ENCODE measurements at places on chromosomes 6 and 20.

DNA sequence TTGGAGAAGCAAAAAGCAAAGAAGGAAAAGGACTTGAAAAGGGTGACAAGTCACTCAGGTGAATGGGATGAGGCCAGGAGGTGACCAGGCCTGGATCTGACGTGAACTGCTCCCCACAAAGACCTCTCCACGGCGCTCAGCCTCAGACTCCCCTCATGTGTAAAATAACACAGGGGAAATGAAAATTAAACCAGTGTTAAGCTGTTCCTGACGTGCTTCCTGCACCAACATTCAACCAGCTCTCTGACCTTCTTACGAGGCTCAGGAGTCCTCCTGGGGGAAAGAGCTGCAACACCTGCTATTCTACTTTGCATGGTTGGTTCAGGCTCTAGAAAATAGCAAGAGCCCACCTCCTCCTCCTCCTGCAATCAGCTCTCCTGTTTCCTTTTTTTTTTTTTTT lies 256.7 kb downstream of the ATXN1 start:
- DNase-seq: no peak

DNA sequence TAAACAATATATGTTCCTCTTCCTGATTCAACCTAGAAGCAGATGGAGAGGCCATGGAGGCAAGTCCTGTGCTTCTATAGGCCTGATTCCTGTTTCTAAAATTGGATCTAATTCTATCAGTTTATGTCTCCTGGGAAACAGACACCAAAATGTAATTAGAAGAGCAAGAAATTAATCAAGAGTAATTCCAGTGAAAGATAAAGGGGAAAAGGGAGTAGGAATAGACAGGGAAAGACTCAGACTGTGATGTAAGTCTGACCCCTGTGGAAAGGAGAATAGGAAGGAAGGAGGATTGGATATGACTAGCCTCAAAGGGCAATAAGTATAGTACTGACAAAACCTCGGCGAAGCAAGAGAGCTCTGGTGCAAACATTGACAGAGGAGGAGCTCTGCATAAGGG lies 33.9 kb upstream of the FBXO30 start:
- DNase-seq: no peak

GRCh38 chr20:6008254-6008653 lies 45.6 kb downstream of the LRRN4 start:
- no peak for DNase-seq

DNA sequence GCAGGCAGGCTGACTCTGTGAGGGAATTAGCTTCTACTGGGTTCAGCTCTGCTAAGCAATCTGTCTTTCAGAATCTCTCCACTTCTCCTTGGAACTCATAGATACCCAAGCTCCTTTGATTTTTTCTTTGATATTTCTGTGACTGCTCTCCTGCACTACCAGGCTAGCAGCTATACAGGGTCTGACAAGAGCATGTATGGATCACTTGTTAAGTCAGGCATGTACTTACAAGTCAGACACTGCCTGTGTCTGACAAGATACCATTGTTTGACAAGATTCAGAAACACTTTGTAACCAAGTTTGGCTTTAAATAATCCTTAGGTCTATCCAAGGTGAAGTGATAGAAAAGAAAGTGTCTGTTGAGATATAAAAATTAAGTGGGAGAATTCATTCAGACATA lies 79.5 kb downstream of the SESN1 start:
- no peak for DNase-seq

GRCh38 chr6:133774356-133774755 lies 114.6 kb upstream of the TCF21 start:
- no peak for DNase-seq

- DNase-seq: no peak
Measured at GRCh38 chr20:21901470-21902275, 196.2 kb downstream of the PAX1 start.

GRCh38 chr20:13571662-13572061 lies 67.1 kb downstream of the TASP1 start:
- no peak for DNase-seq

- peak; percentile 40 for DNase-seq
Measured at GRCh38 chr20:32474967-32475811, 109.9 kb downstream of the NOL4L start.

- DNase-seq: no peak
Measured at GRCh38 chr6:1321738-1322137, 9.8 kb downstream of the FOXQ1 start.

- DNase-seq: no peak
Measured at GRCh38 chr6:164164876-164165275, 750.4 kb downstream of the QKI start.

GRCh38 chr6:165047952-165048351 lies 261.5 kb downstream of the C6orf118 start:
- no peak for DNase-seq

GRCh38 chr6:151180330-151181048 lies 59.3 kb upstream of the AKAP12 start:
- DNase-seq: no peak

- DNase-seq: no peak
Measured at GRCh38 chr6:125363039-125363823, 61.5 kb upstream of the HDDC2 start.

DNA sequence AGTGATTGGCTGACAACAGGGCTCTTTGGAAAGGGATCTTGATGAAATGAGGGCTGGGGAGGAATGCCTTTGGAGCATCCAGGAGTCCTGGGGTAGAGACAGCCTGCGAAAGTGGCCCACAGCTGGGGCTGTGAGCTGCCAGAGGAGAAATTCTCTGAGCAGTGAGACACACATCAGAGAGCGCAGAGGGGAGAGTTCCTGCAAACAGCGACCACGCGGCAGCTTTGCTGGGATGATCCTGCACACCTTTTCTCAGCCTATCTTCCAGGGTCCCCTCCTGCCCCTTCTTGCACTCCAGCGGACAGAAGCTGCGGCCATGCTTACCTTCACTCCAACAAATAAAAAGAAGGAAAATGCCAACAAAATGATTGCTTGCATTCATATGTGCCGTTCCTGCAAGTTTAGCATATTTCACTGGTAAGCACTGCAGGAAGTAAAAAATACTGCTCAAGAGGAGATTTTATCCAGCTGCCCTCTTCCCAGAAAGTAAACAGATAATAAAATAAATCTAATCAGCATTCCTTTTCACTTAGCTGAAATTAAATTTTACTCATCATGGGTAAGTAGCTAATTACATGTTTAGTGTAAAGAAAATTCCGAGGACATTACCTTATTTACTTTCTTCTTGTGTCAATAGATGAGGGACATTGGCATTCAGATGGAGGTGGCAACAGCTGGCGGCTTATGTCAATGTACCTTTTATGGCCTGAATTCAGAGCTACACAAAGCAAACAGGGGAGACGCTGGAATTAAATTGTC lies 339.9 kb upstream of the ARID1B start:
- DNase-seq: no peak

DNA sequence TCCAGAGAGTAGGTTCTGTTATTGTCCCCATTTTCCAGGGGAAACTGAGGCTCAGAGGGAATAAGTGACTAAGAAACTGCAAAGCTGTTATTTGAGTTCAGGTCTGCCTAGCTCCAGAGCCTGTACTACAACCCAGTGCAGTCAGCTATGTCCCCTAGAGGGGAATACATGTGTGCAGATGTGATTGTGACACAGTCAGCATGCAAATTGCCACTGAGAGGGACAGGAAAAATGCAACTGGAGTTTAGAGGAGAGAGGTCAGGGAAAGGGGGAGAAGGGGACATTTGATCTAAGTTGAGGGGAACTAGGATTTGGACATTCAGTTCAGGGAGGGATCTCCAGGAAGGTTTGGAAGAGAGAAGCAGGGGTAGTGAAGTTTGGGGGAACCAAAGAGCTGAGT lies 38.6 kb upstream of the EPB41L1 start:
- no peak for DNase-seq

DNA sequence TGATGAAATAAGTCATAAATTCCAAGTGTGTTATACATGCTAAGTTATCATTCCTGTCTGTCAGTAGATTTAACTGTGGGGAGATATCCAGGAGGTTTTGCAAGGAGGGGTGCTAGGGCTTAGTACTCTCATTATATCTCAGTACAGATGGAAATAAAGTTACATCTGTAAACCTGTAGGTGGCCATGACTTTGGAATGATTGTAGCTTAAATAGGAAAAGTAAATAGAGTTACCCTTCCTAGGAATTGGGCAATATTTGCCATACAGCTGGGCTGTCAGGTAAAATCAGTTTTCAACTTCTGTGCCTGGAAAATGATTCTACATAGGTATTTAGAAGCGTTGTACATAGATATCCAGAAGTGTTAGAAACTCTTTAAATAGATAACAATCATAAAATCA lies 19.8 kb upstream of the TGM3 start:
- no peak for DNase-seq

DNA sequence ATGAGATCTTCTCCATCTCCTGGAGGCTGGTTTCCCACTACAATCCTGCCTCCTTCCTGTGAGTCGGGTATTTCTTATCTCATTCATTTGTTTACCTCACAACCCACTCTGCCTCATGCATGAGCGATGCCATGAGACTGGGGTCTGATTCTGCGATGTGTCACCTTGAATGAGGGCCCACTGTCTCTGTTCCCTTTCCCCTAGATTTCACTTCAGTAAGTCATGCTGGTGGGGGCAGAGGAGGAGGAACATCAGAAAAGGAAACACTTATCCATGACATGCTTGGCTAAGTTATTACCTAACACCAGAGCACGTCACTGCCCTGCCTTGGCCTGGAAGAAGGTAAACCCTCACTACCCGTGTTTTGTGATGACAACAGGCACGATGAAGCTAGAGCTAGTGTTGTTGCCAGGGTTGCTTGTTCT lies 337.4 kb upstream of the PRDM1 start:
- DNase-seq: no peak

- no peak for DNase-seq
Measured at GRCh38 chr20:11469795-11470435, 447.8 kb upstream of the BTBD3 start.

DNA sequence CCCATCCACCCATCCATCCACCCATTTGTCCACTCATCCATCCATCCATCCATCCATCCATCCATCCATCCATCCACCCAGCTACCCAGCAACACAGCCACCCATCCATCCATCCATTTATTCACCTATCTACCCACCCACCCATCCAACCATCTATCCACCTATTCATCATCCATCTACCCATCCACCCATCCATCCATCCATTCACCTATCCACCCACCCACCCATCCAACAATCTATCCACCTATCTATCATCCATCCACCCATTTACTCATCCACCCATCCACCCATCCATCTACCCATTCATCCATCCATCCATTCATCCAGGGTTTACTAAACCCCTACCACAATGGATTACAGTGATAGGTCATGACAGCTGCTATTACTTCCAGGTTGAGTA lies 7.4 kb downstream of the SERPINB1 start:
- no peak for DNase-seq

DNA sequence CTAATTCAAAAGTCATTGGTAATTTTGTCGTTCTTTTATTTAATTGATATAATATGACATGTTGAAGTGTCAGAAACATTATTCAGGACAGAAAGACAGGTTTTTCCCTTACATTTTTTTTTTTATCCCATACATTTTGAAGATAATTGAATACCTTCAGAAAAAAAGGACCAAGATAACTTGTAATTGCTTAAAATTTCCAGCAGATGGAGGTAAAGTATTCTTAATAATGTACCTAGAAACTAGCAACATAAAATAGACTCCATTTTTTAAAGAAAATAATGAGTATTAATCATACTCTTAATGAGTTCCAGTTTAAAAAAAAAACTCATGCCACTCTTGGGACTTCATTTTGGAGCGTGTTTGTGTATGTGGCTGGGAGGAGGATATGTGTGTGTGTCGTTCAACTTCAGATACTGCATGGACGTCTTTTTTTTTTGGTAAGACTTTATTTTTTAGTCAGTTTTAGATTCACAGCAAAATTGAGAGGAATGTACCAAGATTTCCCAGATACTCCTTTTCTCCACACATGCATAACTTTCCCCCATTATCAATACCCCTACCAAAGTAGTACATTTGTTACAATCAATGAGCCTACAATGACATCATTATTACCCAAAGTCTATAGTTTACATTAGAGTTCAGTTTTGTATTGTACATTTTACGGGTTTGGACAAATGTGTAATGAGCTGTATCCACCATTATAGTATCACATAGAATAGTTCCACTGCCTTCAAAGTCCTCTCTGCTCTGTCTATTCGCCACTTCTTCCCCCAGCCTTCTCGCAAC lies 79.4 kb downstream of the ROS1 start:
- no peak for DNase-seq

DNA sequence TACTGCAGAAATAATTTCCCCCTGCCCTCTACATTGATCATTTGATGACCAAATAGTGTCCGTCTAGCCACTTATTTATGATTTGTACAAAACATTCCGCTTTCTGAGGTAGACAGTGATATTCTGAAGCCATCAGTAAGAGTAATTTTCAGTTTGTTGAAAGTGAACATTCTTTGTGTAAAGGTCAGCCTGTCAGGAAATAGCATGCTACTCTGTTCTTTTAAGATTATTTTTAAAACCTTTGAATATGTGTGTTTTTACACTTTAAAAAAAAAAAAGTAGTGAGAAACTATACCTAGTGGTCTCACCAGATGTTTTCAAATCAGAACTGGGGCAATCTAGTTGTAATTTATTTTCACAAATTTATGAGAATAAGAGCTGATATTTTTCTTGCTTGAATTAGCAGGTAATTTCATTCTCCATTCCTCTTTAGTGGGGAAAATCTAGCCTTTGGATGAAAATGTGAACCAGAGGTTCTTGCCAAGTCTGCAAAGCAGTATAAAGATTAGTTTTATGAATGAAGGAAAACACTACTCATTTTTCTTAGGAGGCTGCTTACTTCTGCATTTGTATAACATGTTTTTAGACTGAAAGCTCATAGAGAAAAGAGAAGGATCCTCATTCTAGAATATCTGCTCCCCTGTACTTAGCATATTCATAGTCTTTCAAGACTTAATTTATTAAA lies 12.1 kb upstream of the REV3L start:
- no peak for DNase-seq

DNA sequence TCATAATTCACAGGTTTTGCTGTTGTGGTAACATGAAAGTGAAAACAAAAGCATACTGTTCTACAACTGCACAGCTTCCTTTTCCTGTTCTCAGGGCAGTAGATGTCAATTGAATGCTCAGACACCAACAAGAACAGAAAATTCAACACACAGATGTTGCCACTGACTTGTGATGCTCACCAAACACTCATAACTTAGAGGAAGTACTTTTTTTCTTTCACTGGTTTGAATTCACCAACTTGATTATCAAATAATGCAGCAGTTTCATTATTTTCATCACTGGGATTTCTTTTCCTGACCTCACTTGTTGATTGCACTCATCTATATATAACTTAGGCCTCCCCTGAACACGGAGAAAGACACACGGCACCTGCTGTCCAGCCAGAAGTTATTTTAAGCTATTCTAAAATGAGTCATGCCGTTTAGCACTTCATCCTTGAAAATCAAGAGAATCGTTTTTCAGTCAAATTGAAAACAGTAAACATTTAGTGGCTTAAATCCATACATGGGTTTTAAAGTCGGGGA lies 949 bp downstream of the TXLNB start:
- DNase-seq: no peak

DNA sequence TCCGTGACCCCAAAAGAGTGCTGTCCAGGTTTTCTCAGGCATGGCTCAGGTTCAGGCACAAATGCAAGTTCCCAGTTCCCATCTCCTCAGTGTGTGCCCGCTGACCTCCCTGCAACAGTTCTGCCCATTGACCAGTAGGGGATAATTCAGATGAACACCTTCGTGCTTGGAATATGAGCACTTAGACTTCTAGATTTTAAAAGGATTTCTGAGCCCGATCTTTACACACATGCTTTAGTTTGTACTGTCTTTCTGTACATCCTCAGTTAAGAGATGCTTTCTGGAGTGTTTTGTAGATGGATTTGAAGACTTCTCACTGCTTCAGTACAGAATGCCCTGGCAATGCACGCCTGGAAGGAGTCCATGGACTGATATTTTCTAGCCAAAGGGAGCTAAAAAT lies 239.6 kb upstream of the PLCB4 start:
- no peak for DNase-seq

Measured in cortex of kidney (tissue), 1 donor.